ENCODE measurements at places on chromosomes 3 and 15.

GRCh38 chr3:169250000-169250399 is 413.5 kb downstream of the MECOM start:
- no peak for DNase-seq

- no peak for DNase-seq
Measured at GRCh38 chr3:63500196-63500595, 152.3 kb upstream of the SNTN start.

- DNase-seq, result no peak
Measured at GRCh38 chr3:111012388-111013248, 59.0 kb upstream of the NECTIN3 start.

- DNase-seq, result peak; percentile 14
Measured at GRCh38 chr15:24954783-24955530, at the start of the genes SNRPN and SNURF. Gene SNRPN (plus strand): TSS chr15:24954987. CDS start chr15:24974454, 19,467 bp downstream. Gene SNURF (plus strand): TSS chr15:24954987. CDS start chr15:24955049, 62 bp downstream.

GRCh38 chr15:76333309-76333708 is 3.3 kb upstream of the ISL2 start:
- DNase-seq, result no peak

DNA sequence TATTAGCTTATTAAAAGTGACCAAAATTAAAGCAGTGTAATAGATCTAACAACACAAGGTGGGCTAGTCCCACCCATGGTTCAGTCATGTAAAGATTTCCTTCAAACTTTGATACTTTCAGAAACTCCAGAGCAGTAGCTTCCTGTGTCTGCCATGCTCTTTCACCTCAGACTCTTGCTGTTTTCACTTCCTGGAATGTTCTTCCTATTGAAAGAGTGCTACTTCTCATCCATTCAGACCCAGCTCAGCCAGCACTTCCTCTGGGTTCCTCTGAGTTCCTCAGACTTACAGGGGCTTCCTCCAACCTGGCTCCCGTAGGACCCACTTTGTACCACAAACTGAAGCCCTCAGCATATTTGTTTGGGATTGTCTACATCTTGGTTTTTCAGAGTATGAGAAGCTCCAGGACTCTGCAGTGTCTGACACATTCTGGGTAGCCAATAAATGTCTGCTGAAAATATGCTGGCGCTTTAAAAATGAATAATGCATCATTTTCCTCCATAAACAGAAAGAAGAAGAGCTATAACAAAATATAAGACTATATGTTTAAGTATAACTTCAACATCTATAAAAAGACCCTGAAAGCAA is 18.0 kb downstream of the NCEH1 start:
- DNase-seq, result no peak

DNA sequence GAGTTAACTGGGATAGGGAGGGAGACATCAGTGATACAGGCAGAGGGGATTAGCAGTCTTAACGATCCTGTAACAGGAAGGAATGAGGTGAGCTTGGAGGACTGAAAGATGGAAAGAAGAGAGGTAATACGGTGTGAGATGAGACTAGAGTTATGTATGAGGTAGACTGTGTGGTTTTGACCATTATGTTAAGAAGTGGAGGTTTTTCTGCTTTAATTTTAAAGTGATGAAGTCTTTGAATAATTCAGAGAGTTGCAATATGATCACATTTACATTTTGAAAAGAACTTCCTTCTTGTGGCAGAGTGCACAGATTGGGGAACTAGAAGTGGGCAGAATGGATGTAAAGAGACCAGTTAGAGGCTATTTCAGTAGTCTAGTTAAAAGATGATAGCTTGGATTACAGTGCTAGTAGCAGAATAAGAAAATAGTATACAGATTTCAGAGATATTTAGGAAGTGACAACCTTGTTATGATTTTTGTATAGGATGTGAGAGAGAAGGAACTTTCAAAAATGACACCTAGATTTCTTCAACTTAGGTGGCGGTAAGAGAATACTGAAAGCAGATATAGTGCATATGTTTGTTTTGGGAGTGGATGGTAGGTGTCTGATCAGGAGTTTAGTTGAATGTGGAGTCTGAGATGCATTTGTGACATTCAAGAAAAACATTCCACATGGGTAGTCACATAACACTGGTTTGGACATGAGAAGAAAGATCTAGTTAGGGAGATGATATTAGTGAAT is 40.5 kb downstream of the STT3B start:
- no peak for DNase-seq
